HL-60 (cell line): ENCODE measurements at places on chromosomes 5 and 9.

GRCh38 chr5:42993516-42994245 lies 46.4 kb downstream of the ANXA2R start:
- DNase-seq: peak; percentile 59

- DNase-seq: no peak
These were observed 265.4 kb downstream of the RASEF start for GRCh38 chr9:82797534-82797933.

DNA sequence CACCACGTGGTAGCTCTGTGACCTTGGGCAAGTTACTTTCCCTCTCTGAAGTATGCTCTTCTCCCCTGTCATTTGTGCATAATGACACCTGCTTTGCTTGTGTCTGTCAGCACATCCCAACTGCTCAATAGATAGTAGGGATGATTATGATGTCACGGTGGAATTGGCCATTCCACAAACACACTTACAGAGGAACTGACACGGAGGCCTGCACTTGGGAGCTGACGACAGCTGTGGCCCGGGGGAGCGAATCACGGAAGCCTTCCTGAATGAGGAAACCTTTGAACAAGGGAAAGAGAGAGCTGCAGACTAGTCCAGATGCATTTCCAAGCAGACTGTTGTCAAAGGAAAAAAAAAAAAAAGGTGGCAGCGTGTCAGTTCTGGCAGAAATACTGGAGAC lies 21.0 kb downstream of the TLX3 start:
- DNase-seq: no peak

- DNase-seq: no peak
These were observed 79.5 kb upstream of the FAM169A start for GRCh38 chr5:74945561-74946165.

- no peak for DNase-seq
These were observed 97.6 kb downstream of the NUDT12 start for GRCh38 chr5:103464835-103465484.

GRCh38 chr5:5711112-5711511 lies 288.6 kb downstream of the ICE1 start:
- DNase-seq: no peak

DNA sequence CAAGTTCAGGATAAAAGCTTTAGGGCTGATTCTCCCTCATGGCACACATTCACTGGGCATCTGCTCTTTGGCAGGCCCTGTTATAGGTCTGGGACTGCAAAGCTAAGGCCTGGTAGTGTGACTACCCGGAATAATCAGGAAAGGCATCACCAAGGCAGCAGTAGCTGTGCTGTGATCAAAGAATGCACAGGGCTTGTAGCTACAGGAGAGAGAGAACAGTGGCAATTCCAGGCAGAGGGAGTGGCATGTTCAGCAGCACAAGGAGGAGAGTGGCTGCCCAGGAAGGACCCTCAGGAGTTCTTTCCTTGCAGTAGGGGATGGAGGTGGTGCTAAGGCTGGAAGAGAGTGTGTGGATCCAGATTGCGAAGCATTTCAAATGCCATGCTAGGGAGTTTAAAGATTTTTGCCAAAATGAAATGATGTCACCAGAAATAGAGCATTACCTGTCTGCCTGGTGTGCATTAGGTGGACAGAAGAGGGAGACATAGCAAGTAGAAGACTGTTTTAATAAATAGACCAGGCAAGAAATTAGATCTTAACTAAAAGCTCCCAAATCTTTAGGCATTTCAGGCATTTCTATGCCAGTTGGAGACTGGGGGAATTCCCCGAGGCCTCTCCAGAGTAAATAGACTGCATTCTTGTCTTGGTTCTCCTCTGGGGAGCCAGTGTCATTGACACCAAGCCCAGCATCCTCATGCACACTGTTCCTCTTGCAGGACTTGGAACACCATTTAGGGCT lies 69.1 kb downstream of the GPR21 start:
- DNase-seq: no peak

DNA sequence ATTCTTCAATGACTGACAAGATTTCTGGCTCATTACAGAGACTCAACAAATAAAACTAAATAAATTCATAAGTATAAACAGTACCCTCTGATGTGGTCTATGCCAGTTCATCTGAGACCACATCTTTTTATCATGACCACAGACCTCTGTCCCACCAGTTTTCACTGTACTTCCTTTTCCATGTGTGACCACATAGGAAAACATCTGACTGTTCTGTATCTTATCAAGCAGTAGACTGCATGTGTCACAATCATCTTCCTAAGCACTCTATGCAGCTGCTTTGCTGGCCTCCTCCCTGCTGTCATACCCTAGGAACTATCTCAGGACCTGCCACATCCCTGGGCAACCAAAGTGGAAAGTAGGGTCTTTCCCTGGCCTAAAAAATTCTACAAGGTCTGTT lies 205.0 kb upstream of the ZNF462 start:
- no peak for DNase-seq

- DNase-seq: no peak
These were observed 210.6 kb upstream of the KLF9 start for GRCh38 chr9:70625078-70625477.

DNA sequence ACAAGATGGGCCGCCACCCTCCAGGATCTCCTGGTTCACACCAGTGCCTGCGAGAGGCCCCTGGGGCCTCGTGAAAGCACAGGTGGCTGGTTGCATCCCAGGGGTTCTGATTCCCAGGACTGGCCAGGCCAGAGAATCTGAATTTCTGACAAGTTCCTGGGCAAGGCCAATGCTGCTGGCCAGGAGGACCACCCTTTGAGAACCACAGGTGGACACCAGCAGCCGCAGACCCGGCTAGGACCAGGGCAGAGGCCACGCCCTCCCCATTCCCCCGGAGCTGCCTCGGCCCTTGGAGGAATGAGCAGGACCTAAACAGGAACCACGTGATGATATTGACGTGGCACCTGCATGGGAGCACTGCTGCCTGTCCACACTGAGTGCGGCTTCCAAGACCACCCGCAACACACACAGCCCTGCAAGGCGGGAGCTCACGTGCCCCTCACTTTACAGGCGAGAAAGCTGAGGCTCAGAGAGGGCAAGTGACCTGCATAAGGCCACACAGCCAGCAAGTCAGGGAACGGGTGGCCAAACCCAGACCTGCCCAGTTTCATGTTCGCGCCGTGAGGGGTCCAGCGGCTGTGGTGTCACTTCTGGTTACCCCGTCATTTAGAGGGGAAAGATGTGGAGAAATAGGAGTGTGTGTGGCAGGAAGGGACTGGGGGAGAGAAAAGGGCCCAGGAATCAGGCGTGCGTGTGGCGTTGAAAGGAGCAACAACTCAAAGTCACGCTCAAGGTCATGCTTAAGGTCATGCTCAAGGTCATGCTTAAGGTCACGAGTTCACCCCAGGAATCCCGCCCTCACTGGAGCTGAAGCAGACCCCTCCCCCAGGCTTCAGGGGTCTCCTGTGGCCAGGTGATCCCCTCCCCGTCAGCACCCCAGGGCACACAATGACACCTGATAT lies 105.9 kb upstream of the IER5L start:
- no peak for DNase-seq

- DNase-seq: no peak
These were observed 49.9 kb downstream of the COL15A1 start for GRCh38 chr9:98993570-98993945.

DNA sequence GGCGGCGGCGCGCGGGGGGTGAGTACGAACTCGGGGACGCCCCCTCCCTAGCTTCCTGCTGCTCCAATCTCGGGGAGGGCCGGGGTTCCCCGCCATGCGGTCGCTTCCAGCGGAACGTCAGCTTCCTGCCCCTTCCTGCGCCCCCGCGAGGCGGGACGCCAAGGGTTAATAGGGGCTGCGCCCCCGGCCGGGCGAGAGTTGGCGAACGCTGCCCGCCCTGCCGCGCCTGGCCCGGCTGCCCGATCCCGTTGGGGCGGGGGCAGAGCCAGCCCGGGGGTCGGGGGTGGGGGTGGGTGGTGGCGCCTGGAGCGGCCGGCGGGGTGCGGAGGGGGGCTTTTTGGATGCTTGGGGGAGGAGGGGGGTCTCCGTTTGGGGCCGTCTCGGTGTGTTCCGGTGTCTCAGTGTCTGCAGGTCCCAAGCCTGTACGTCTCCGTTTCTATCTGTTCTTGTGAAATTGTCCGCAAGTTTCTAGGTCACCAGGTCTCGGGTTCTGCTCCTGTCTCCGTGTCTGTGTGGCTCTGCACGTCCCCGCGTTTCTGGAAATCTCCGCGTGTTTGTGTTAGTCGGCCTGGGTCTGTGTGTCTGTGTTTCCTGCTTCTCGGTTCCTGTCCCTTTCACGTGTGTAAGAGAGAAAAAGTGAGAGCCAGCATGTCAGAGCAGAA lies 789 bp downstream of the COL27A1 start:
- no peak for DNase-seq

DNA sequence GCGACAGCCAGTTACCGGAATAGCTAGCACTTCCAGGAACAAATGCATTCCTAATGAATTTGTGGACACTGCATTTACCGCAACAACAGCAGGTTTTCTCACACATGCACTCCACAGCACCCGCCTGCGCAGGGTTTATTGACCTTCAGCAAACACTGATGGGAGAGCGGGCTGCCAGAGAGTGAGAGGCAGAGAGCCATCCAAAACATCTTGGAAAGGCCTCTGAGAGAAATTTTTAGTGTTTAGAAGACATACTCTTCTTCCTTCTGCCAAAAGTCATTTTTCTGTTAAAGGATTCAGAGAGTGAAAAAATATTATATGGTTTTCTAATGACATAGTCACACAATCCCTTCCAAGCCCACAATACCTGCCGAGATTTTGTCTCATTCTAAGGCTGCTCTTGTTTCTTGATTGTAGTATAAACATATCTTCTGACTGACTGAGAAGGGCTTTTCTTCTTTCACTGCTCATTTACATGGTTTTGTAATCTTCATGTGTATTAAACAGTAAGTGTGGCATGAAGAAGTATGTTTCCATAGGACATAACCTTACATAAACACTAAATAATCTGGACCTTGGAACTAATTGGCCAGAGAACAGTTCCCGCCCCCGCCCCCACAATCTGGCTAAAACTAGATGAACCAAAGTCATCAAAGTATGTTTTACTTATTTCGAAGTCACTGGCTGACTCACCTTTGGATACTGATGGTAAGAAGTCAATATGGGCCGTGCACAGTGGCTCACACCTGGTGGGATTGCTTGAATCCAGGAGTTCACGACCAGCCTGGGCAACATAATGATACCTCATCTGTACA lies 432.5 kb upstream of the MEF2C start:
- no peak for DNase-seq

- DNase-seq: no peak
These were observed 197.6 kb downstream of the DRD1 start for GRCh38 chr5:175246242-175246888.

DNA sequence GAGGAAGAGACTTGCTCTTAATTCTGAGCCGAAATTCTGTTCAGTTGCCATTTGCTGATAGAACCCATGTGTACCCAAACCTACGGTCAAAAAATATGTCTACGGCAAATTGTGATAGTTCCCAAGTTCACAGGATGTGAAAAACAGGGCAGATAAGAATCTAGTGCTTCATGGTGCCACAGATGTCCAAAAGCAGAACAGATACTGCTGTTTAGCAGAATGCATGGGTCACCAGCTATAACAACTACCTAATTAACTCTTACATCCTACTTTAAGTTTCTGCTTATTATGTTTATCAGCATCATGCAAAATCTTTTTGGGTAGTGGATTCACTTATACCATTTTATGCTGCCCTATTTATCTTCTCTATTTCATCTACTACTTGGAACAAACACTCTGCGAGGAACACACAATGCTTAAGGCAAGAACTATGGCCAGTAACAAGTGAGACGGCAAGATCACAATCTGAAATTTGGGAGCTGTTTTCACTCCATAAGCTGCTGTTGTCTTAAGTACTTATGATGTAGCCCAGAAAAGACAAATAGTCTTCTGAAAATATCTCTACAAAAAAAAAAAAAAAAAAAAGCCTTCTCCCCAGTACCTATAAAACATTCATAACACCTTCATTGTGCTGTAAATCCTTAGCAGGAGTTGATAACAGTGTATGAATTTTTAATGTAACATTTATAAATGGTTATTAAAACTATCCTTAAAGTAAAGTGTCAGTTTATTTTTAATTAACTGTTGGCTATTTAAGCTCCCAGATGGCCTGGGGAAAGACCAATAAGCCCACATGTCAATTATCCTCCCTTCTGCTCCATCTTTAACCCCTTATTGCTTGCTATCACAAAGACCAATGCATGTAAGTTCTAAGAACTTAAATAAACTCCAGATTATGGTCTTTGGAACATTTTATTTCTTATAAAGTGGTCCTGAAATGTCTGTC lies 232.3 kb downstream of the TLR4 start:
- no peak for DNase-seq
